ENCODE measurements at places on chromosomes 13 and 19.

DNA sequence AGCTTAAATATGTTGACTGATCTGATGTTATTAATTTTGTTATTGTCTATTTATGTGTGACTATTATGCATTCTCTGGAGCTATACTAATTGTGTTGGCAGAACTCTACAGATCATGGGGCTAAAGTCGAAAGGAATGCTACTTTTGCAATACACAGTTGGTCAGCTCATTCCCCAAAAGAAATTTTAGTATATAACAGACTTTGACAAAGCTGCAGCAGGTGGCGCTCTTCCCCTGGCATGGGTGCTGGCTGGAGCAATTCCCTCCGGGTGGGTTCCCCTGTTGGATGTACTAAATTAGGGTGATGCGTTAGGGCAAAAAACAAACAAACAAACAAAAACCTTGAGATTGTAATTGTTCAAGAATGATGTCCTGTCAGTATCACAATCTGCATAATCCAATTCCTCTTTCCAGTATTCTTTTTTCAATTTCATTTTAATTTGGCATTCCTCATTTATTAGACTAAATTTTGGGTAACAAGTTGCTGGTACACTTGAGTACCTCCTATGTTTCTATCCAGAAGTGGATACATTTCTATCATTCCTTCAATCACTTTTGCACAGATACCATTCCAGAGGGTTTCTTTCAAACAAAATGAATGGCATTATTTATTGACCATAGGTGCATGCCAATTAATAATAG, 322.8 kb upstream of the EDNRB start:
- DNase-seq: peak; percentile 16

DNA sequence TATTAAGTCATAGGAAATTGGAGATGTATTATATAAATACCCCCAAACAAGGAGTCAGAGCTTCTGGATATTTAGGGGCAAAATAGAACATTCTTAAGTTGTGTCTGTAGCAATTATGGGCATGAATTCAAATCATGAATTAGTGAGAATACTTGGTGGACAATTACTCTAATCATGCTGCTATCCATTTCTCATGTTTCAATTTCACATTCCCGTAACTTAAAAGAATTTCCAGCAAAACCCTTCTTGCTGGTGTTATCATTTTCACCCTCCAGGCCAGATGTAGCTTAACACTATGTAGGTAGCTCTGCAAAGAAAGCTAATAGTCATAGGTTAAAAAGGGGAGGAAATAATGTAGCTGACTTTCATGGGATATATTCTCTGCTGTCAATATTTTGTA, 136.1 kb downstream of the PCDH9 start:
- no peak for DNase-seq

DNA sequence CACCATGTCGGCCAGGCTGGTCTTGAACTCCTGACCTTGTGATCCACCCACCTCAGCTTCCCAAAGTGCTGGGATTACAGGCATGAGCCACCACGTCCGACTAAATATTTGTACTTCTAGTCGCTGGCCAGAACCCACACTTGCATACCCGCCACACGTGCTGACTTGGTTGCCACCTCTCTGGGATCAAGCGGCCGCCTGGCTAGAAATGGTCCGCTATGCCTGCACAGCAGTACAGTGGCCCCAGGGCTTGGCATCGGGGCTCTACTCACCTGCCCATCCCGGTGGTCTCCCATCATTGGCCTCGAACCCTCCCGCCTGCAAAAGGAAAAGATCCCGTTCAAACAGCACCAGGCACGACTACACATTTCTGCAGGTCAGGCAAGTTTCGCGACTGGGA, 23.7 kb upstream of the TINCR start:
- DNase-seq: no peak

- DNase-seq: no peak
Observed at GRCh38 chr19:23999821-24000610, 85.3 kb downstream of the ZNF726 start.

- DNase-seq: no peak
Observed at GRCh38 chr13:22883956-22884355, 296.8 kb upstream of the SGCG start.

Measured in CD4-positive, alpha-beta T cell treated with Interleukin-15 for 1 hour (primary cell).